Central memory CD4-positive, alpha-beta T cell (primary cell): ENCODE measurements at places on chromosomes 5 and 9.

DNA sequence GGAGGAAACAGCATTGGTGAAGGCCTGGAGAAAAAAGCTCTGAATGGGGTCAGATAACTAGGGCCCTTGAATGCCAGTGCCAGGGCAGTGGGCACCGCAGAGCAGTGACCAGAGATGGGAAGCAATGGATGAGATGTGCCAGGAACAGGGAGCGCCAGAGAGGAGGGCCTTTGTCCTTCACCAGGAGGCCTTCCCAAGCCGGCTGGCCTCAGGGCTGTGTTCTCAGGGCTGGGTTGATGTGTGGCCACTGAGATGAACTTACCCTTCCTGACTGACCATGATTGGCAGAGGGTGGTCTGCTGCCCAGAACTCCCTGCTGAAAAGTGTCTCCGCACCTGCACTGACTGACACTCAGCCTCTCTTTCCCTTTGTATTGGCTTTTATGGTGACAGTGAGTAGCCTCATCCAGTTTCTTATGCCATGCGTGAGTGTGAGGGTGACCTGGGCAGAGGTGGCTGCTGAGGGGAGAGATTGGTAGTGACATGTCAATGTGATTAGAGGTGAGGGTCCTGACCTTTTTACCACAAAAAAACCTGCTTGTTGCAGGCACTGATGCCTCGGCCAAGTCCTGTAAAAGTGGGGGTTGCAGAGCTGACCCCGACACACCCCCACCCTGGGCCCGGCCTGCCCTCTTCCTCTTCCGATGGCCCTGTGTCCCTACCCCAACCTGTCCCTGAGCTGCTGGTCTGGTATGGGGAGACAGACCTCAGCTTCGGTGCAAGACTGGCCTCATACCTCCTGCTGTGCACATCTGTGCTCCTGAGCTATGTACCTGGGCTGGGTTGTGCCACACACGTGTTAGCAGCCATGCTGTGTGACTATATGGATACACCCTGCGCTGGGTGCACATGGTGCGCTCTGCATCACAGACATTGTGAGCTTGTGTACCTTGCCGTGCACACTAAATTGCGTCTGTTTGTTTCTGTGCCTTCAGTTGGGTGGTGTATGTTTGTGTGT lies 57.1 kb upstream of the PSD2 start:
- DNase-seq: no peak

- no peak for DNase-seq
Observed at GRCh38 chr5:1797855-1798254, 1.8 kb downstream of the MRPL36 start.

- no peak for DNase-seq
Observed at GRCh38 chr5:68557162-68557936, 341.8 kb downstream of the PIK3R1 start.

GRCh38 chr9:124218438-124218982 lies 39.2 kb upstream of the NEK6 start:
- no peak for DNase-seq

DNA sequence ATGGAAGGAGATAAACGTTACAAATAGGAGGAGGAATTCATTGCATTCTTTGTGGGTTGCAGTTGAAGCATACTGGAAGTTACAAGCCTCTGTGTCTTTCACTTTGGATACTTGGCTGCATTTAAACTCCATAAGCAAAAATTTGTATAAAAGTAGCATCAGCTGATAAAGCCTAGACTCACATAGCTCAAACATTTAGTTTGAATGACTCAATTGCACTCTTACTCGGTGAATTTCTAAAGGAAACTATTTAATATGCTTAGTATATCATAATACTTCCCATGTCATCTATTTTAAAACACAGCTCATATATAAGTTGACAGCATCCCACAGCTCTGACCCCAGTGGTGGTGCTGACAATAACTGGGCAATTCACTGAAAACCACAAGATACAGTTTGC lies 596.6 kb upstream of the ZNF608 start:
- no peak for DNase-seq

GRCh38 chr9:105259731-105260612 lies 15.5 kb downstream of the SLC44A1 start:
- no peak for DNase-seq

GRCh38 chr5:110785356-110785755 lies 46.5 kb downstream of the SLC25A46 start:
- DNase-seq: no peak

DNA sequence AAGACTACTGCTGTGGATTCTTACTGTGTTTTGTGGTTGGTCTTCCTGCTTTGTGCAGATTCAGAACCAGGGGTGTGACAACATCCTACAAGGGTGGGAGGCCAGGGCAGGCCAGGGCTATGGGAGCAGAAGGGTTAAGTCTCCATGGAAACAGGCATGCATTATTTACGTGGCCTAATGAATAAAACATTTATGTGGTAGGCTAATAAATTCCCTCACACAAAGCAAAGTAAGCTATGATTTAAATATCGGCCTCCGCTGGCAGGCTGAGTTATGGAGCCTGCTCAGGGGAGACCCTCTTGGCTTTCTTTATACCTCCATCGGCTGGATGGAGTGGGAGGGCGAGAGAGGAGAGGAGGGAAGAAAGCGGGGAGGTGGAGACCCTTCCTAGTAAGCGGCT lies 230.3 kb upstream of the MVB12B start:
- no peak for DNase-seq

GRCh38 chr9:14179449-14179848 lies 134.5 kb downstream of the NFIB start:
- no peak for DNase-seq
